ENCODE measurements at places on chromosomes 16 and 17.

DNA sequence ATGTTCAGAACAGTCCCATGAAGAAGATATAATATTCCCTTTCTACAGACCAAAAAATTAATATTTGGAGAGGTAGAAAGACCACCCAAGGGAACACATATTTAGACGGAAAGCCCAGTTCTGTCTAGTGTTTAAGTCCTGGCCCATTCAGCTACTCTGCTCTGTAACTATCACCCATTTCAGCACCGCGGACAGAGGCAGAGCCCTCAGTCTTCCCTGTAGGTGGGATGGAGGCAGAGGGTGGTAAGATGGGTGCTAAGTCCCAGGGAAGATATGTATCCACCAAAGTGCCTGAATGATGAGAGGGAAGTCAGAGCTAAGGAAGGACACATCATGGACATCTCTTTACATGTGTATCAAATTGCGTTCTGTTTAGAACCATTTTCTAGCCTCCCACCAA, 27.8 kb upstream of the C16orf78 start:
- DNase-seq, result peak; percentile 13

- no peak for DNase-seq
These were observed 8.3 kb downstream of the EFCAB5 start for GRCh38 chr17:29949696-29950095.

DNA sequence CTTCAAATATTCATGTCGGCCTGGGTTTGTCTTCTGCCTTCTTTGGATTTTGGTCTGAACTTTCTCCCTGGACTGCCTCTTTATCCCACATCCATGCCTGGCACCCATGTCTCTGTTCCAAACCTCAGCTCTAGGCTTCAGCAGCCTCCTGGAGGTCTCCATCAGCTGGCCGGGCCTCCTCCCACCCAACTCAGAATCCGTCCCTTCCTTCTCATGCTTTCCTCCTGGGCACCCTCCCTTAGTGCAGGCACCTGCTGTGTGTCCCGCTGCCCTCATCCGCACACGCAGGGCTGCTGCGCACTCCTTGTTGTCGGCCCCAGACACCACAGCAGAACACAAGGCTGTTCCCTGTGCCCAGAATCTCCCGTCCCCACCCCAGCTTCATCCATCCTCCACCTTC, 14.0 kb downstream of the LDHD start:
- no peak for DNase-seq

DNA sequence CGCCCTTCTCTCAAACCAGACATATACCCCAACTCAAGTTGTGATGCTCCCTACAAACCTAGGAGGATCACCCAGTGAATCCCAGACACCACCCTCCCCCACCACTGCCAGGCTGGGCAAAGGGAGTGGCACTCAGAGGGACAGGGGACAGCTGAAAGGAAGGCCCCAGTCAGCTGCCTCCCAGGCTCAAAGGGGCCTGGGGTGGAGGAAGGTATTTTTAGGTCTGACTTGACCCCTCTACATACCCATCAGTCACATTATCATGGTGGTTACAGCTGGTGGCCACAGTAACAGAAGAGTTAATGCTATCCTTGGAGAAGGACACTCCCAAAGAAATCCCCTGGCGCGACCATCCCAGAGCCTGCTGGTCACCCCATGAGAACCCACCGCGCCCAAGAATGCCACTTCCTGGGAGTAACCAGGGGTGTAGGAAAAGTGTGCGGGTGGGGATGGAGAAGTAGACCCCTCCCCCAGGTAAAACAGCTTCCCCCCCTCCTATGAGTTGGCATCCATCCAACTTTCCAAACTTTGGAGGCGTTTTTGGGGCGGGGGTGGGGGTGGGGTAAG, 1.1 kb downstream of the CACNB1 start:
- no peak for DNase-seq

DNA sequence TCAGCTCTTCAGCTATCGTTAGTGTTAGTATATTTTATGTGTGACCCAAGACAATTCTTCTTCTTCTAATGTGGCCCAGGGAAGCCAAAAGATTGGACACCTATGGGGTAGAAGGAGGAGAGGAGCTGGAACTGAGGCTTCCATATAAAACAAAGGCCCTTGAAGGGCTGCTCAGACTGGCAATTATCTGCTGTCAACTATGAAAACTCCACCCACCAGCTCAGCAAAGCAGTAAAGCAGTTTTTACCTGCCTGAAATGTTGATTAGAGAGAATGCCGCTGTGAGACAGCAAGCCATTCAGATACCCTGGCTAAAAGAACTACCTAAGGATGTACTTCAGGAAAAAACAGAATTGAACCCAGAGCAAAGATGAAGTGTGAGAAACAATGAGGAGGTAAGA, 45.9 kb upstream of the GNAO1 start:
- no peak for DNase-seq

DNA sequence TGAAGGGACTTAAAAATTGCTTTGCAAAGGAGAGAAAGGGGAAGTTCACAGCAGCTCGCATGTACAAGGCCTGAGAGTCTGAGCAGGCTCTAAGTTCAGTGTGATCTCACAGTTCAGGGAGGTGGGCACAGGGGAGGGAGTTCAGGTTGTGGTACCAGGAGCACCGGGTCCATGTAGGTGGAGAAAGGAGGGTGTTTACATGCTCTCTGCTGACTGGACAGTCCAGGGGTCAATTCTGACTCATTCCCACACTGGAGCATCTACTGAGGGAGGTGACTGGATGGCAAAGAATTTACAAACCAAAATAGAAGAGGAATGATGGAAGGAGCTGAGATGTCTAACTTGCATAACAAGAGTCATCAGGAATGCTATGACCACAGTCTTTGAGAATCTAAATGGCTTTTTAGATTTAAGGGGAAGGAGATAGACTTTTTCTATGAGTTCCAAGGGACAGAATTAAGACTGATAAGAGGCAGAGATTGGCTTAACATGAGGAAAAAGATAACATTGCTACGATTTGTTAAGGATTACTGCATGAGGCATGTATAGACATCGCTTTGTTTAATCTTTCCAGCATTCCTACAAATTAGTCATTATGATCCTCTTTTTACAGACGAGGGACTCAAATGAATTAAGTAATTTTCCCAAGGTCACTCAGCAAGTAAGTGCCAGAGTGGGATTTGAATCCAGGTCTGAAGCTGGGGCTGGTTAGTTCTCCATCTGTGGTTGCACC, 29.9 kb downstream of the MIS12 start:
- peak; percentile 89 for DNase-seq

DNA sequence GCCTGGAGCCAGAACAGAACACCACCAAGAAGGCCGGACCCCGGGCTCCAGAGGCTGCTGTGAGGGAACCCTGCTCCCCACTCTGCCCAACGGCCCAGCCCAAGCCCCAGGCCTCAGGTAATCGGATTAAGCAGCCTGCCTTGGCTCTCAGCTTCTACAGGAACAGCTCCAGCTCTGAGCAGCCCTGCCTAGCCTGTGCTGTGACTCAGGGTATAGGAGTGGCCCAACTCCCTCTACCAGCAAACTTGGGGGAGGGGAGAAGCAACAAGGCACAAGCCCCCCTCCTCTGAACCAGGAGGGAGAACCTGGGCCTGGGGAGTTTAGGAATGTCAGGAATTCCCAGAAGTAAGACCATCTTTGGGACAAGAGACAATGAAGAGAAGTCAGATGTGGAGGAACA, 849 bp upstream of the SOX15 start:
- DNase-seq, result peak; percentile 75

GRCh38 chr17:78535273-78536197, 41.7 kb downstream of the DNAH17 start:
- DNase-seq, result peak; percentile 52

GRCh38 chr17:40552806-40553693, 12.2 kb downstream of the CCR7 start:
- no peak for DNase-seq

- DNase-seq, result no peak
These were observed 45.2 kb downstream of the SNX29 start for GRCh38 chr16:12021578-12022253.

DNA sequence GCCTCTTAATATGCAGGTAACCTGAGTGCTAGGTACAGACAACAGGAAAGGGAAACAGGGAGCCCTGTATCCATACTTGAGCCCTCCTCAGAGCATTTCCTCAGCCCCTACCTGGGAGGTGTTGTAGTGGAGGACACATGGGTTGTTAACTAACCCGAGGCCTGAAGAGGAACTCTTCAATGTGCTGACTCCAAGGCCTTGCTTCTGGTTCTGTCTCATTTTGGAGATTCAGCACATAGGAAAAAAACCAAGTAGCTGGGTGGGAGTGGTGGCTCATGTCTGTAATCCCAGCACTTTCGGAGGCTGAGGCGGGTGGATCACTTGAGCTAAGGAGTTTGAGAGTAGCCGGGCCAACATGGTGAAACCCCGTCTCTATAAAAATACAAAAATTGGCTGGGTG, 24.8 kb downstream of the SNX11 start:
- DNase-seq, result no peak

DNA sequence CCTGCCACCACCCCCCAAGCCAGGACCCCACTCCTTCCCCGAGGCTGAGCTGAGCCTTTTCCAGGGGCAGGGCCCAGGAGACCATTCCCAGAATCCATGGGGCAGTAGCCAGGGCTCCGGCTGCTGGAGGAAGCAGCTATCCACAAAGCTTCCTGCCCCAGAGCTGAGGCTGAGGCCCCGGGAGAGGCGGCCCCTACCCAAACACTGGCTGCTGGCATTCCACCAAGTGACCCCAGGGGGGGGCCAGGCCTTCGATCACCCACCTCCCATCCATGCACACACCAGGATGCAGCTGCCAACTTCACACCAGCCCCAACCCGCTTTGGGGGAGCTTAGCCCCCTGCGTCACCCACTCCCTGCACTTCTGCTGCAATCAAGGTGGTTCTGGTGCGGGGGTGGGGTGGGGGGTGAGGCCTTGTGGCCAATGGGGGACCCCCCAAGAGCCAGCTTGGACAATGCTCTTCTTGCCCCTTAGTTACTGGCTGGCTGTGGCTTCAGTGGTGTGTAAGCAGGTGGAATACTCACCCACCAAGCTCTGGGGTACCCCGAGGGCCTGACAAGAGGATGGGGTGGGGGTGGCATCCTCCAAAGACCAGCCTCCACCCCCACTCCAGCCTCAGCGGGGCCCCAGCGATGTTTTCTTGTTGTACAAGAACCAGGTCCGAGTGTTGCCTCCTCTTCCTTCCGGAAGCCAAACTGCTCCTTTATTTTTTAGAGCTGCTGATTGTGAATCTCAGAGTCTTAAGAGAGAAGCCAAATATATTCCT, 16.8 kb downstream of the MYBBP1A start:
- no peak for DNase-seq

DNA sequence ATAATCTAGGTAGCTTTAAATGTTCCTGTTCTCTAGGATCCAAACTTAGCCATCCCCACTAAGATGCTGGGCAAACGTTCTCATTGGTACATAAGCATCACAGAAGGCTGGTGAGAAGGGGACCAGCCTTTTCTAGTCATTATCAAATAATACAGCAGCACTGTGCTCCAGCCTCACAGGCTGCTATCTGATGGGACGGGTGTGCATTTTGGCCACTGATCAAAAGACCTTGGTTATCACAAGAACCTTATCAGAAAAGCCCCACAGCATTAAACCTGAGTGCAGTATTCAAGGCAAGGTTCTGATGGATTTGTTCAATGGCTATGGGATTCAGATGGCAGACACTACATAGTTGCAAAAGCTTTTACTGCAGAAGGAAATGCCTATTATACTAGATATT, 19.1 kb upstream of the KPNB1 start:
- DNase-seq, result no peak

DNA sequence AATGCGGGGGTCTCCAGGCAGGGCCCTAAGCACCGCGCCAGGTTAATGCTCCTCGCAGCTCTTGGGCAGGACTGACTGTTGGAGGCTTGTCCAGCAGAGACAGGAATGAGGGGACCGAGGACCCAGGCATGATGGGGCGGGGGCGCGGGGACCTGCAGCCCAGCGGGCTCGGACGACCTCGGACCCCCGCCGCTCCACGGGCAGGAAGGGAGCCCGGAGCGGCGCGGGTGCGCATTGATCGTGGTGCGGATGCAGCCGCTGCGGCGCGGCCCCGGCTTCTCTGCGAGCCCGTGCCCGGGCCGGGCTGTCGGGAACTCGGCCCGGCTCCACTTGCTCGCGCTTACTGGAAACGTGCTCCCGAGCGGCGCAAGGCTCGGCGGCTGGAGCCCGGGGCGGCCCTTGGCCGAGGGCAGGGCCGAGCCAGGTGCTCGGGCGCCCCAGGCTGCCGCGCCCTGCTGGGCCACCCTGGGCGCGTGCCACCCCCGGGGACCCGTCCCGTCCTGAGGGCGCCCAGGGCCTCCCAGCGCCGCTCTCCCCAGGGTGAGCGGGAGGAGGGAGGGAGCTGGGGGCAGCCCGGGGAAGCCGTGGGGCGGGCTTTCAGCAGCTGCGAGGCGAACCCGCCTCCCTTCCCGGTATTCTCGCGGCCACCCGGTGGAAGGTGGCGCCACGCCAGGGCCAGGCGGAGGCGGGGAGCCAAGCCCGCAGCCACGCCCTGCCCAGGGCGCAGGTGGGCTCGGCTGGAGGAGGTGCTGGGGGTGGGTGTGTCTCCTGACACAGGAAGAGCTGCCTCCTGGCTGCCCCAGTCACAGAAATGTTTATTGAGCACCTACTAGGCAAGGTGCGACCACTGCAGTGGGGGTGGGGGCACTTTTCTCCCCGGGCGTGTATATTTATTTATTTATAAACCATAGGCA, 45.9 kb downstream of the SOCS3 start:
- peak; percentile 94 for DNase-seq

- DNase-seq, result peak; percentile 36
These were observed 5.0 kb downstream of the CX3CL1 start for GRCh38 chr16:57377080-57377841.

GRCh38 chr17:59778996-59779395, 71.5 kb downstream of the VMP1 start:
- DNase-seq, result no peak

DNA sequence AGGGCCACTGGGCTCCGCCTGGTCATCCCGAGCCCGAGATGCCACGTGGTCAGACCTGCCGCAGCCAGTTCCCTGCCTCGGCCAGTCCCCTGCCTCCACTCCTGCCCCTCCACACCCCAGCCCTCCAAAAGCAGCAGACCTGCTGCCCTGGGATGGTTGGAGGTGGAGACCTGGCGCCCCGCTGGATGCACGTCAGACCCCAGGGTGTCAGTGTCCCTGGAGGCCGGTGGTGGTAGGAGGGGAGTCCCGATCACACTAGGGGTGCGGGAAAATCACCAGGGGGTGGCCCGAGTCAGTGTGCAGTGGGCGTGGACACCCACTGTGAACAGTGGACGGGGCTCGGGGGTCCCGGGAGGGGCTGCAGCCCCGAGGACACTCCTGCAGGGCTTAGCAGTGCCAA, 26.9 kb downstream of the TPSG1 start:
- no peak for DNase-seq

GRCh38 chr16:50742576-50743200, 802 bp downstream of the CYLD start:
- DNase-seq, result peak; percentile 36

- no peak for DNase-seq
These were observed 45.0 kb downstream of the VMP1 start for GRCh38 chr17:59752446-59752845.

DNA sequence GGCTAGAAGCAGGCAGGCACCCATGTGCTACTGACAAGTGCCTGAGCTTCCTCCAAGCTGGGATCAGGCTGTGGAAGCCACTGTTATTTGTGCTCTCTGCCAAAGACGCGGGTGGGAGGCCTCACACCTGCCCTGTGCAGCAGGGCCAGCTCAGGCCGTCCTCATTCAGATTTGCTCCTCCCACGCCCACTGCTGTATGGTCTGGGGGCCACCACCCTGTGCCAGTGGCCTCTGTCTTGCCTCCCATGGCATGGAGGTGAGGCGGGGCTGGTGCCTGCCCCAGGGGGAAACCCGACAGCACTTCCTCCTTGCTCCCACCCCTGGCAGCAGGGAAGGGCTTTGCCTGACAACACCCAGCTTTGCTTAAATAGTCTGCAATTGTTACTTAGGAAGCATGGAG, 356.5 kb upstream of the CDH8 start:
- no peak for DNase-seq

Measured in RWPE1 (cell line).